ENCODE measurements at places on chromosomes 12 and 14.

DNA sequence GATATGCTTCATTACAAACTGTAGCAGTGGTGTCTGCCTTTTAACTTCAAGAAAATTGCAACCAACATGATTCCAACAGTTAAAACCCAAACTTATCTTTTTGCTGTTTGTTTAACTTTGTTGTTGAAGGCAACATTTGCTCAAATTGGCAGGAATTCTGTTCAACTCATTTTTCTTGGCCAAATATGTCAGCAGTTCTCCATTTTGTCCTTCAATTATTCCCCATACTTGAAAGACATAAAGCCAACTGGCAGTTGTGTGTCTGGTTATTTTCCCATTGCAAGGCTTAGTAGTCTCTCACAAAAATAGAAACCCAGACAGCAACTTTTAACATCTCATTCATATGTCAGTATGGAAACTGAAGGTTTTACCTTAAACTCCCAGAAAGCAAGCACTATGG, 146.3 kb downstream of the LRIG3 start:
- DNase-seq, result no peak

- DNase-seq, result no peak
Observed at GRCh38 chr12:40262657-40263056, 37.9 kb downstream of the LRRK2 start.

DNA sequence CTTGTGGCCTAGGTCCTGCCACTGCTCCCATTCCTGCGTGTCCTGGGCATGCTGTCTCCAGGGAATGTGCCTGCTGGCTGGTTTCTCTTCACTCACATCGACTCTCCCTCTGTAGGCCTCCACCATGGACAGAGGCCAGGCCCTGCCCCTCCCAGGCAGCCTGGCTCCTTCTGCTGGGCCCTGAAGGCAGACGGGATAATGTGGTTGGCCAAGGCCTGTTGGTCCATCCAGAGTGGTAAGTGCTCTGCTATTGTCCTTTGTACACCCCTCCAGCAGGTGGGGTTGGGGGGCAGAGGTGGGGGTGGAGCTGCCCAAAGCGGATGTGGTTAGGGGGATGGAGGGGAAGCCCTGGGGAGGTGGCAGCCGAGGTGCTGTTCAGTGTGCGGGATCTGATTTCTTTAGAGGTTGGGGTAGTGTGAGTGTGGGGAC, 9.5 kb upstream of the NR4A1 start:
- no peak for DNase-seq

GRCh38 chr14:81559385-81559784, 25.7 kb upstream of the SEL1L start:
- no peak for DNase-seq
